Activated naive CD8-positive, alpha-beta T cell treated with anti-CD3 and anti-CD28 coated beads, Interleukin-2, amount 10 ng/mL, durations not matched to agents 7 days and 5 days (primary cell): ENCODE measurements at places on chromosomes 2 and 18. TPM values are rescaled to one million over a fixed set of nuclear protein-coding genes. Genes with fewer than 3 reads are reported as not detected.

The STEAP3 gene
- total RNA-seq = 0.19 TPM

The MYCN gene
- total RNA-seq = not detected

The IL36RN gene
- total RNA-seq = not detected

The ZNF514 gene
- 26.7 TPM for total RNA-seq

The GALNT13 gene
- total RNA-seq = 0.26 TPM

The DCAF17 gene
- total RNA-seq = 17.5 TPM

The SLC14A1 gene
- 3.5 TPM for total RNA-seq

The CYRIA gene
- total RNA-seq = 2.1 TPM

The TTLL4 gene
- 24.1 TPM for total RNA-seq

The ANKRD30B gene
- not detected for total RNA-seq

The MOGAT1 gene
- total RNA-seq = not detected

The GRHL1 gene
- total RNA-seq = 0.25 TPM

The RGPD4 gene
- total RNA-seq = 0.61 TPM

DNA sequence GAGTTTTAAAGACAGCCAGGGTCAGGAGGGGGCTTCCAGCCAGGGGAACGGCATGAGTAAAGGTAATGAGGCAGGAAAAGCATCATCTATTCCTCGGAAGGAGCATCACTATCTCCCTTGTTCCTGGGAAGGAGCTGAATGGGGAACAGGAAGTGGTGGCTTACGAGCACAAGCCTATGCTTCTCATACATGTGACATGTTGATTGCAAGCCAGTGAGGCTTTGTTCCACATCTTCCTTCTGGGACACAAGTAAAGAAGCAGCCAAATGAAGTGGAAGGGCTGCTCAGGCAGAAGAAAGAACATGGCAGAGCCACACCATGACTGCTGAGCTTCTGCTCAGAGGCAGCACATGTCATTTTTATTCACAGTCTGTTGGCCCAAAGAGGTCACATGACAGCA is 15.1 kb upstream of the LMAN1 start:
- no peak for DNase-seq

- no peak for DNase-seq
These were observed 7.0 kb downstream of the CROCC2 start for GRCh38 chr2:240912878-240913809.

- DNase-seq = no peak
These were observed 42.9 kb upstream of the SPHKAP start for GRCh38 chr2:228224410-228224809.

DNA sequence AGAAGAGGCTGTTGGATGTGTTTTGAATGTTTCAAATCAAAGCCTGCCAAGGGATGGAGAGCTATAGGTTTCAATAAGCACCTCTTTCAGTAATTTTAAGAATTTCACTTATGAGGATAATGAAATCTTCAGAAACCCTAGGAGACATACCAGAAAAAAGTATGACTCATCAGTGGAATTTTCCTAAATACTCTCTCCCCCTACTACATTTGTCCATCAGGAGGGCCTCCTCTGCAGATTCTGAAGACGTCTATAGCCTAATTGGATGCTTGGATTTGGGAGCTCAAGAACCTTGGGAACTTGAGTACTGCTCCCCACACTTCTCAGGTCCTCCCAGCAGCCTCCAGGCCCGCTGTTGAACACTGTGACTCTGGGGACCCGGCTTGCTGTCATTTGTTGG is 374.3 kb downstream of the SLC4A3 start:
- no peak for DNase-seq

- DNase-seq = no peak
These were observed 143.6 kb downstream of the CCDC148 start for GRCh38 chr2:158312981-158313380.

DNA sequence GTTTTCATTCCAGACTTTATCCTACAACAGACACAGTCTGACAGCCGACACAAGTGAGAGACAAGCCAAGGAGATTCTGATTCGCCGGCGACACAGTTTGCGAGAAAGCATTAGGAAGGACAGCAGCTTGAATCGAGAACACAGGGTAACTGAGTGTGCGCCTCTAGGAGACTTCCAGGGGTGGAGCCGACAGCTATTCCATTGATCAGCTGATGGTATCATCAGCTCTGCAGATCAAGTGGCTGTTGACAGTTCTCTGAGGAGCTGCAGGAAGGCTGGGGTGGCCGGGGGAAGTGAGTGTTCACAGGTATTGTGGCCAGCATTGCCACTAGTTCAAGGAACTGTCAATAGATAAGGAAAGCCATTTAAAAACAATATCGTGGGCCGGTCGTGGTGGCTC is 57.3 kb upstream of the TMEM182 start:
- DNase-seq = no peak

DNA sequence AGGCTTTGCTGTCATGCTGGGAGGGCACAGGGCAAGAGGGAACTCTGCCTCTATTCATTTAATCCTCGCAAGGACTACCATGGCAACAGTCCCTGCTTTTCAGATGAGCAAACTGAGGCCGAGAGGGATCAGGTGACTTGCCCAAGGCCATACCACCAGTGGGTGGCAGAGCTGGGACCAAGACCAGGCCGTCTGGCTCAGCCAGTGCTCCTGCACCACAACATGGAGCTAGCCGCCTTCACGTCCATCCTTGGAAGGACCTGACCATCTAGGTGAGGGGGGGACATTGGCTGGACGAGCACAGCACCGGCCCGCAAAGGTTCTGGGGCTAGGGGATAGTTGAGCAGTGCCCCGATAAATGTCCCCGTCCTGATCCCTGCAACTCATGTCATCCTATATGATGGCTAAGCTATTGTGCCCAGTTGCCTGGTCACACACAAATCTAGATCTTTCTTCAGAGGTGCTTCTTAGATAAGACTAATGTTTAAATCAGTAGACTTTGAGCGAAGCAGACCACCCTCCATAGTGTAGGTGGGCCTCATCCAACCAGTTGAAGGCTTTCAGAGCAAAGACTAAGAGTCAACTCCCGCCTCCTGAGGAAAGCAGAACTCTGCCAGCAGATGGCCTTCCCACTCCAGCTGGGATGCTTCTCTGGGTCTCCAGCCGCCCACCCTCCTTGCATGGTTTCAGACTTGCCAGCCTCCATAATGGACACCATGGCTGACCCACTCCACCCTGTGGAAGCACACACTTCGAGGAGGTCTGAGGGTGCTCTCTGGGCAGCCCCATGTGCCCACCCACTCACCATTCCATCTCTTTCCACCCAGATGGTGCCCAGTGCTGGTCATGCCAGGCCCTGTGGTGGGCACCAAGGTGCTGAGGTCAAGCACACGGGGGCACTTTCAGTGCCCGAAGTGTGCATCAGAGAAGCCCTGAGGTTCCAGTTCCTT is 214.8 kb upstream of the RAB6C start:
- DNase-seq = no peak

DNA sequence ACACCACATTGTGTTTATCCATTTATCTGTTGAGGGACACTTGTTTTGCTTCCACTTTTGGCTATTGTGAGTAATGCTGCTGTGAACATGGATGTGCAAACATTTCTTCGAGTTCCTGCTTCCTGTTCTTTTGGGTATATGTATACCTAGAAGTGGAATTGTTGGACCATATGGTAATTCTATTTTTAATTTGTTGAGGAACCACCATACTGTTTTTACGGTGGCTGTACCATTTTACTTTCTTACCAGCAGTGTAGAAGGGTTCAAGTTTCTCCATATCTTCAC is 23.1 kb downstream of the ANXA4 start:
- DNase-seq = no peak

DNA sequence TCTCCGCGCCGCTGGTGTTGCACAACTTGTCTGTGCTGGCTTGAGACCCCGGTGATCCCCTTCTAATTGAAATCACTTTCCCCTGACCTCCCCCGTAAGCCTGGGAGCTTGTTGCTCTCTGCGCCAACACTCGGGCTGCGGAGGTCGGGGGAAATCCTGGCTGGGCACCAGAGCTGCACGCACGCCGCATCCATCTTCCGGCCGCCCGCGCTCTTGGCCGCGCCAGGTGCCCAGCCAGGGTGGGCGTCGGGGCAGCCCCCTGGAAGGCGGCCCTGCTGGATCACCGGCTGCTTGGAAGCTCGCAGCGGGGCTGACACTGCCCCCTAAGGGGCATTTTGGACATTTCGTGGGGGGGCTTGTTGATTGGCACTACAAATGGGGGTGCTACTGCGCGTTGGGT is 280.3 kb upstream of the SKOR2 start:
- DNase-seq = no peak

DNA sequence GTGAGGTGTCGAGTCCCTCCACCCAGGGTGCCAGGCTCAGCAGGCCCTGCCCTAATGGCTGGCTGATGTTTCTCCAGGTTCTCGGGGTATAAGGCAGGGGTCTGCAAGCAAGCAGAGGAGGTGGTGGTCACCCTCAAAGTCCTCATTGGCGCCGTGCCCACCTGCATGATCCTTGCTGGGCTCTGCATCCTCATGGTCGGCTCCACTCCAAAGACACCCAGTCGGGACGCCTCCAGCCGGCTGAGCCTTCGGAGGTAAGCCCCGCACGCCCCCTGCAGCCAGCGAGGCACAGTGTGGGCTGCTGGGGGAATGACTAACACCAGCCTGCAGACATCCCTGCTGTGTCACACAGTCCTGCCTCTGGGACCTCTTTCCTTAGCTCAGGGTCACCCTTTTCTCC is 14.1 kb downstream of the MFSD2B start:
- no peak for DNase-seq

- no peak for DNase-seq
These were observed 9.4 kb downstream of the MTERF4 start for GRCh38 chr2:241092677-241093076.

GRCh38 chr2:22221006-22221405 is 1097.2 kb downstream of the TDRD15 start:
- no peak for DNase-seq

GRCh38 chr18:58429442-58429841 is 199.4 kb downstream of the ALPK2 start:
- no peak for DNase-seq

GRCh38 chr2:29518010-29518409 is 402.8 kb downstream of the CLIP4 start:
- no peak for DNase-seq

- no peak for DNase-seq
These were observed 309.0 kb upstream of the MEIS1 start for GRCh38 chr2:66125951-66126350.

DNA sequence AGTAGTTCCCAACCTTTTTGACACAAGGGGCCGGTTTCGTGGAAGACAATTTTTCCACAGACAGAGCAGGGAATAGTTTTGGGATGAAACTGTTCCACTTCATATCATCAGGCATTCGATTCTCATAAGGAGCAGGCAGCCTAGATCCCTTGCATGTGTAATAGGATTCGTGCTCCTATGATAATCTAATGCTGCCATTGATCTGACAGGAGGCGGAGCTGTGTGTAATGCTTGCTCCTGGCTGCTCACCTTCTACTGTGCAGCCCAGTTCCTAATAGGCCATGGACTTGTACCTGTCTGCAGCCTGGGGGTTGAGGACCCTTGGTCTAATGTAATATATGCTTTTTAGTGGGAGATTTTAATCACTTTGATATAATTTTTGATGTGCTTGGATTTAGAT is 188.7 kb upstream of the KLHL14 start:
- DNase-seq = no peak

DNA sequence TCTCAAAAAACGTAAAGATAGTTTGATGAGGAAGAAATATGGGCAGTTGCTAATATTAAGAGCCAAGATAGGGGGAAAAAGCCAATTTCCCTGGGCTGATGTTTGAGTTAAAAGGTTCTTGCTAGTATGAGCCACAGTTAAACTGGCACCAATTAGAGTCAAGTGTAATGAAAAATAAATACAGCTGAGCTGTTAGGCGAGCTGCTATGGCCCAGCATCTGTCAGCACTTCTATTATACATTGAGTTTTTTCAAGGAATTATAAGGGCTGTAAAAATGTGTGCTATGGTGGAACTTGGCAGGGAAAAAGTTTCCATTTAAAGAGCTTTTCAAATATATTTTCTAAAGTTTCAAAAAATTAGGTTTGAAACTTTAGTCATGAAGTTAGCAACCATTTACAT is 279.6 kb downstream of the CYRIA start:
- DNase-seq = no peak

DNA sequence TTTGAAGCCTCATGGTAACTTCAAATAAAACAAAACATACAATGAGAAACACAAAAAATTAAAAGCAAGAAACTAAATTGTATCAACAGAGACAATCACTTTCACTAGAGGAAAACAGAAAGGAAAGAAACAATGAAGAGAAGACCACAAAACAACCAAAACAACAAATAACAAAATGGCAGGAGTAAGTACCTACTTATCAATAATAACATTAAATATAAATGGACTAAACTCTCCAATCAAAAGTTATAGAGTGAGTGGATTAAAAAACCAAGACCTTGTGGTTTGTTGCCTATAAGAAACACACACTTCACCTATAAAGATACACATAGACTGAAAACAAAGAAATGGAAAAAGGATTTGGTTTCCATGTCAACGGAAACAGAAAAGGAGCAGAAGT is 830.1 kb upstream of the TMEFF2 start:
- DNase-seq = no peak

DNA sequence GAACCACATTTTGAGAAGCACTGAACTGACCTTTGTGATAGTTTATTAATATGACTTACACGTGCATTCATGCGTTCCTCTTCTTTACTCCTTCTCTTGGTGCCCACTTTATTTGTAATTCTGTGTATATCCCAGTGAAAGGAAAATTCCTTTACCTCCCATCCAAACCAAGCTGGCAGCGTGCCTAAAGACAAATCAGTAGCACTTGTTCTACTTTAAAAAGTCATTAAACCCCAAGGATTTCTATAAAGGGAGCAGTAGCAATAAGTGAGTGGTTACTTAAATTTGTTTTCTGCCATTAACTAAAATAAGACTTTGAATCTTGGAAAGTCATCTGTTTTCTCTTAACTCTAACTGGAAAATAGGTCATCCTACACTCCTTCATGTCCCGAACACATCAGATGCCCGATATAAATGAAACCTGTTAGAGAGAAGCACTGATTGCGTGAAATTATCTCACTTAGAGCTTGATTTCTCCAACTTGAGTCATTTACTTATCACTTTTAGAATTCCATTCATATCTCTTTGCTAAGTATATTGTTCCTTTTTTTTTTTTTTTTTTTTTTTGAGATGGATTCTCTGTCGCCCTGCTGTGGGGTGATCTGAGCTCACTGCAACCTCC is 10.7 kb downstream of the PIK3C3 start:
- no peak for DNase-seq

DNA sequence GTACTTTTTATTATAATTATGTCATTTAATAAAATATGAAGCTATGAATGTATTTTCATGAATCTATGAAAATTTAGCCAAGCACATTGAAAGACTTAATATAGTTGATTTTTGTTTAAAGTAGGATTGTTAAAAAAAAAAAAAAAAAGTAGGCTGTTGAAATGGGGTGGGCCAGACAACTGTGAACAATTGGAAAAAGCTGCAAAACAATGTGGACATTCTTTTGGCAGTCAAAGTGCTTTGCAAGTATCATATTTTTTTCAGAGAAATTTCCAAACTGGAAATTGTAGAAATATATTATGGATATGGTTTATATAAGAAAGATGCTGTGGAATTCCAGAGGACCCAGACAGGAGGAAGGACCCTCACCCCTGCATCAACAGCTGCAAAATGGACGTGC is 82.1 kb downstream of the ETAA1 start:
- no peak for DNase-seq

GRCh38 chr2:33746208-33746800 is 147.2 kb upstream of the FAM98A start:
- DNase-seq = no peak
